Mucosa of gallbladder (tissue), 1 donor: ENCODE measurements at places on chromosomes 6 and 20. TPM values are rescaled to one million over a fixed set of nuclear protein-coding genes. Genes with fewer than 3 reads are reported as not detected.
A peak's percentile ranks its signal among the peaks of the same experiment; 100 is the strongest.

GRCh38 chr20:3721912-3722311, 9.5 kb upstream of the SIGLEC1 start:
- DNase-seq: no peak

GRCh38 chr20:57659517-57660180, 39.4 kb upstream of the ZBP1 start:
- DNase-seq: no peak

DNA sequence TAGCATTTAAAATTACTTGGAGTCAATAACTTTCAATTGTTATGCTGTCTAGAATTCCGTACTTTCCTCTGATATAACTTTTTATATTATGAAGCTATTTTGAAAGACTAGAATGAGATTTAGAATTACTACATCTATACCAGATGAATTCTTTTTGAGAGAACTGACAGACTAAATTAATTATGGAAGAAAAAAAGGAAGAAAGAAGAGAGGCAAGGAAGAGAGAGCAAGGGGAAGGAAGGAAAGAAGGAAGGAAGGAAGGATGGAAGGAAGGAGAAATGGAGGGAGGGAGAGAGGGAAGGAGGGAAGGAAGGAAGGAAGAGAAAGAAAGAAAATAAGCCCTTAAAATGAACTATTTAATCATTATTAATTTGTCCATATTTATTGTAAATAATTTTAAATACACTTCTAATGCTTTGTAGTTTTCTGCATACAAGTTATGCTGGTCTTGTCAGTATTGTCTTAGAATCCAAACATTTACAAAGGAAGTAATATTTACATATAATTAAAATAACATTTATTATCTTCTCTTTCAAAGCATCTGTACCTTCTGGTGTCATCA, 280.4 kb upstream of the HSF2 start:
- DNase-seq: no peak

DNA sequence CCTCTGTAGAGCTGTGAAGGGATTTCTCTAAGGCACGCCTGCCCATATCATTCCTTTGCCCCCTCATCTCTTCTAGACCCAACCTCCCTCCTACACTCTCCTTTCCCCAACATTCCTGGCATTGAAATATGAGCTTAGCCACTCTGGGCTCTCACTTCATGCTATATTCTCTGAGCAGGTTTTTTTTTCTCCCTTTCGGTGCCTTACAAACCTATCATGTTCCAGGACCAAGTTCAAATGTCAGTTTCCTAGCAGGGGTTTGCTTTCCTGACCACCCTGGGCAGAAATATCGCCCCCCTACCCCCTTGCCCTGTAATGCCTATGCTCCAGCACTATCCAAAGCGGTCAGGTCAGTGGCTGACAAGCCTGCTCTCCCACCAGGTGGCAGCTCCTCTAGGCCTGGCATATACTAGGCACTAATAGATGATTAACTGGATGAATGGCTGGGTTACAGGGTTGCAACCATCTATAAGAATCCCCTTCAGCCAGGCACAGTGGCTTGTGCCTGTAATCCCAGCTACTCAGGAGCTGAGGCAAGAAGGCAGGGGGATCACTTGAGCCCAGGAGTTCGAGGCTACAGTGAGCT, 25.7 kb upstream of the AAR2 start:
- DNase-seq: no peak

DNA sequence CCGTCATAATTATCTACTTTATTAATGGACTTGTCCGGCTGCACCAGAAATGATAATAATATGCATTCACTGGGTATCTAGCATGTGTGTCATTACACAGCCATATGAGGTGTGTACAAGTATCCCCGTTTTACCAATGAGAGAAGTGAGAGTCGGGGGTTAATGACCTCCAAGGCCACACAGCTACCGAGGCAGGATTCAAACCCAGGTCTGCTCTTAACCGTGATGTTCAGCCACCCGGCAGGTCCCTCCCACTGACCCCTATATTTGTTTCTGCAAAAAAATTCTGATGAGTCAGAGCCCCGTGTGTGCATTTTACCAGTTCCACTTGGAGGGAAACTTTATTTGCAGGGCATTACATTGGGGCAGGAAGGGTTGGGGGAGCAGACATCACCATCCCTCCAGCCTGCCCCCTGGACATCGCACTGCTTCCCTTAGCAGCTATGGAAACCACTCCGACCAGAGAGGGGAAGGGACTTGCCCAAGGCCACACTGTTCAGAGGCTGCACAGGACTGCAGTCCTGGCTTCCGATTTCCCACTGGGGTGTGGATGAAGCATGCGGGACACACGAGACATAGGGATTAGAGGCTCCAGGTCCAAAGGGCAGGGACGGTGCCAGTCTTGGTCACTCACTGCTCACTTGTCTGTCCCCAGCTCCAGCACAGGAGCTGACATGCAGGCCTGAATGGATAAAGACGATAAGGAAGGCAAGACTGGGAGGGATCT, 10.1 kb upstream of the SRC start:
- DNase-seq: no peak

- no peak for DNase-seq
Measured at GRCh38 chr6:86477500-86478148, 459.7 kb upstream of the HTR1E start.

DNA sequence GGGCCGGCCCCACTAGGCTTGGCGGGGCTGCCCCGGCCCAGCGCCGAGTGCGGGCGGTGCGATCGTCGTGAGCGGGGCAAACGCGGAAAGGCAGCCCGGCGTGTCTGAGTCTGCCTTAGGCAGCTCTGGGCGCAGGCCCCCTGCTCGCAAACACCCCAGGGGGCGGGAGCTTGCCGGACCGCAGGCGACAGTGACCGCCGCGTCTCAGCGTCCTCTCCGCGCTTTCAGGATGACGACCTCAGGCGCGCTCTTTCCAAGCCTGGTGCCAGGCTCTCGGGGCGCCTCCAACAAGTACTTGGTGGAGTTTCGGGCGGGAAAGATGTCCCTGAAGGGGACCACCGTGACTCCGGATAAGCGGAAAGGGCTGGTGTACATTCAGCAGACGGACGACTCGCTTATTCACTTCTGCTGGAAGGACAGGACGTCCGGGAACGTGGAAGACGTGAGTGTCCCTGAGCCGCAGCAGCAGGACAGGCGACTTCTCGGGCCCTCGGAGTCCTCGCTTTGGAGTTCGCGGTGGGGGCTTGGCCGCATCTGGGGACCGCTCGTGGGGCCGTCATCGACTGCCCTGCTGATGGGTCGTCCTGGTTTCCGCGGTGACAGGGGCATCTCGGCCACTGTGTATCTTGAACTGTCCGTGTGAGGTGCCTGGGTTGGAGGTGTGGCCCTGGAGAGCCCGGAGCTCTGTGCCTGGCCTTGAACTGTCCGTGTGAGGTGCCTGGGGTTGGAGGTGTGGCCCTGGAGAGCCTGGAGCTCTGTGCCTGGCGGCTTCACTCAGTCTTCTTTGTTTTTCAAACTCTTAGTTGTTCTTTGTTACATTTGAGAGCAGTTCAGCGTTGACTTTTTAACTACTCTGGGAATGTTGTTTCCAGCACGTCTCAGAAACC, 786 bp downstream of the ADRM1 start:
- no peak for DNase-seq

DNA sequence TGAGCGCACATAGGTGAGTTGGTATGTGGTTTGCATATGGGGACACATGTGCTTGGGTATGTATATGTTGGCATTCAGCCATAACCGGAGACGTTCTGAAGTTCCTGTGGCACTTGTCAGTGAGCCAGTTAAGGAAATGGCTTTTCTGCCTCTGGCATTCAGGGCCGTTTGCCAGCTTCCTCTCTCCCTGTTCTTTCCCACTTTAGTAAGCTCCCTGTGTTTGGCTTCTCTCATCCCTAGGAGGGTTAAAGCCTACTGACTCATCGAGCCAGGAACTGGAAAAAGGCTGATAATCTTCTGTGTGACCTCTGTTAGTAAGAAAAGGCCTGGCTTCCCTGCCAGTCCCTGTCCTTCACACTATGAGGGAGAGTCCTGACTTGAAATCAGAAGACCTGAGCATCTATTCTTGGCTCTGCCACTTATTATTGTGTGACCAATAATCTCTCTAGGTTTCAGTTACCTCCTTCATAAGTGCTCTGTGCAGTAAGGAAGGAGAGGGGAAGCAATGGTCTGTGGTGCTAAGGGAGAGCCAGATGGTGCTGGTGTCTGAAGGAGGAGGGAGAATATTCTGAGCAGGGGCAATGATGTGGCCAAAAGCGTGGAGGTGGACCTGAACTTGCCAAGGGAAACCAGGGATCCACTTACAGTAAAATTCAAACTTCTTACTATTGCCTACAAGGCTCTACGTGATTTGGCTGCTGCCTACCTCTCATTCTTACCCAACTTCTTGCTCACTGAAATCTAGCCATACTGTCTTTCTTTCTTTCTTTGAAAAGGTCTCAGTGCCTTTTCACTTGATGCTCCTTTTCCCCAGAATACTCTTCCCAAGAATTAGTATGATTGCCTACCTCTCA, 31.4 kb downstream of the ACSS2 start:
- DNase-seq: peak; percentile 72

DNA sequence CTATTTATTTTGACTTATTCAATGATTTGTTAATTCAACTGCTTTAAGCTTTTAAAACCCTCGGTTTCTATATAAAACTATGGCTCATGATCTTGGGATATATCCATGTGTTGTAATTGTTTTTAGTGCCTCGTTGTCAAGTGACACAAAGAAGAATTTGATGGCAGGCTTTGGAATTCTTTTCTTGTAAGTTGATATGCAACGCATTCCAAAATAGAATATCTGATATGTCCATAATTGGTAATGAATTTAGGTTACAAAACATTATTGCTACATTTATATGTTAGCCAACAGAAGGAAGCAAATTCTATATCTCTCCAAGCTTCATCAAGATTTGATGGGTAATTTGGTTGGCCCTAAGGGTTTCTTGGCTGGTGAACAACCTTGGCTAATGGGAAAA, 220.4 kb upstream of the RIMS1 start:
- no peak for DNase-seq

The RHAG gene
- 0.52 TPM for total RNA-seq

The ESR1 gene
- 1.9 TPM for total RNA-seq

The ZSWIM3 gene
- 4.7 TPM for total RNA-seq

DNA sequence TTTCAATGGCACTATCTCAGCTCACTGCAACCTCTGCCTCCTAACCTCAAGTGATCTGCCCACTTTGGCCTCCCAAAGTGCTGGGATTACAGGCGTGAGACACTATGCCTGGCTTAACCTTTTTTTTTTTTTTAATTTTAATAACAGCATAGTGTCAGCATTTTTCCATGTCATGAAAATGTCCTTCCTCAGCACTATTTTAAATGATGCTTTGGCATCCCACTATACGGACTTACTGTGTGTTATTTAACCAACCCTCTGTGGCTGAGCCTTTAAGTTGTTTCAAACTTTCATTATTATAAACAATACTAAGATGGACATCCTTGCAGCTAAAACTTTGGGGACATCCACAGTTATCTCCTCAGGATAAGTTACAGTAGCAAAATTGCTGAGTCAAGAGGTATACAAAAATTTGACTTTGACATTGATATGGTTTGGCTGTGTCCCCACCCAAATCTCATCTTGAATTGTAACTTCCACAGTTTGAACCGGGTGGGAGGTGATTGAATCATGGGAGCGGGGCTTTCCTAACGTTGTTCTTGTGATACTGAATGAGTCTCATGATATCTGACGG, 123.8 kb upstream of the JARID2 start:
- no peak for DNase-seq

- DNase-seq: no peak
Measured at GRCh38 chr20:44841955-44842354, 31.6 kb upstream of the RIMS4 start.

The RIOK1 gene
- total RNA-seq: 12.9 TPM

DNA sequence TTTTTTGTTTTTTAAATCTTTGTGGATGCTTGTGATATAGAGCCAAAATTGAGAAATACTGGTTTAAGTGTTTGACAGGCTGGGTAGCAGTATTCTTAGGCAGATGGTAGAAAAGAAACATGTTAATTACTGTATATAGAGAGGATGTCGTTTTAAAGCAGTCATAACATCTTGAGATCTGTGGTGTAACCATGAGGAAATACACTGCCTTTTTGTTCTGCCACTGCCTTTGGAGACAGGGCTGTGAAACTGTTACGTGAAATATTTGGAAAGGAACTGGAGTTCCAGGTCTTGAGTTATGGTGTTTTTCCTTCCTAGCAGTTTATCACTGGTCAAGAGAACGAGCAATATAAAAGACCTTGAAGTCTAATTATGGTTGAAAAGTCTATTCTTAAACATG, 19.5 kb downstream of the STXBP5 start:
- no peak for DNase-seq

GRCh38 chr6:111377558-111378120, 105.4 kb downstream of the REV3L start:
- no peak for DNase-seq

DNA sequence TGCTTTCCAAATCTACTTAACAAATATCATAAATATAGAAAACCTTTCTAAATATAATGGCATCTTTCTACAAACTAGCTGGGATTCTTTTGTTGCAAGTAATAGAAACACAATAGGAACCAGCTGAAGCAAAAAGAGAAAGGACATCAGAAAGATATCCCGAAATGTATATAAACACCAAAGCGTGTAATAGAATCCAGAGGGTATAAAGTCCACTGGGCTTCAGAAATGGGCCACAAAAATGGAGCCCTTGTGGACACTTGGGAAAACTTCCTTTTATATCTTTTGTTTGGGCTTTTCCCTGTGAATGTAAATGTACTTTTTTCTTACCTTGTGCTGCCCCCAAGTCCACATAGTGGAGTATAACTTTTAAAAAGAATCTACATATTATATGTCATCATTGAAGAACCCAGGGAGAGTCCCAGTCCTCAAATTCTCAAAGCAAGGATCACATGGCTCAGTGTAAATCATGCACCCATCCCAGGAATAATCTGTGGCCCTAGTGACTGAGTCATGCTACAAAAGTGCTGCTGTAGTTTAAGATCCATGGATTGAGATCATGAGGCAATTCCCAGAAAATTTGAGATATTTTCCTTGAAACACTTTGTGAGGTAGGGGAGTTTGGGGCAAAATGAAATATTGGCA, 457.0 kb downstream of the EPM2A start:
- DNase-seq: no peak

The BEND3 gene
- total RNA-seq: 5.7 TPM

- DNase-seq: no peak
Measured at GRCh38 chr20:46303176-46303956, 4.9 kb downstream of the CDH22 start.

- DNase-seq: no peak
Measured at GRCh38 chr20:50574108-50574507, 63.9 kb downstream of the PTPN1 start.

DNA sequence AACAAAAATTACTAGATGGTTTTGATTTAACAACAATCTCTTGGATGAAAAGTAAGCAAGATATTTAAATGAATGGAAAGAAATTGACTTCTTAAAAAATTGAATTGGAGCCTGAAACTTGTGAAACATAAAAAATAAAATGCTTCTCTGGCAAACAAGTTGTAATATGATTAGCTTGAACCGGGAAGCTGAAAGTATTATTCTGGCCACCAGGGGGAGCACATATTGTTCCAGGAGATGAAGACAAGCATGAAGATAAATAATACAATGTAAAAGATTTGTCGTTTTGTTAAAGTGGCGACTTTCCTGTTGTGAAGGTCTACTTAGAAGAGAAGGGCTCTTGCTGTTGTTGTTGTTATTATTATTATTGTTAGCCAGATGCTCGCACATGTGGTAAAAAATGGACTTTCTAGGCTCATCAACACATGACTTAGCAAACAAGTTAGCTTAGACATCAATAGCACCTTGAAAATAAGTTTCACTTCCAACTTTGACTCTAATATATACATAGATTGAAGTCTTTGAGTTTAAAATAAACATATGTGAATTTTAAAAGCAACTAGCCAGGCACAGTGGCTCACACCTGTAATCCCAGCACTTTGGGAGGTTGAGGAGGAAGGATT, 14.2 kb downstream of the PAX1 start:
- DNase-seq: peak; percentile 64

The ADGB gene
- total RNA-seq: not detected

The DNMT3B gene
- total RNA-seq: 2.0 TPM

- no peak for DNase-seq
Measured at GRCh38 chr6:70298068-70298467, 4.8 kb downstream of the COL9A1 start.
